ENCODE measurements at places on chromosomes 1 and 21. TPM values are rescaled to one million over a fixed set of nuclear protein-coding genes. Genes with fewer than 3 reads are reported as not detected.

The SPRR3 gene
- total RNA-seq: 1.6 TPM

- no peak for DNase-seq
Measured at GRCh38 chr1:197444755-197445154, 176.7 kb downstream of the CRB1 start.

GRCh38 chr1:154937988-154938386 lies 1.5 kb upstream of the PMVK start:
- no peak for DNase-seq

GRCh38 chr1:185670187-185670627 lies 64.0 kb upstream of the HMCN1 start:
- DNase-seq: no peak

DNA sequence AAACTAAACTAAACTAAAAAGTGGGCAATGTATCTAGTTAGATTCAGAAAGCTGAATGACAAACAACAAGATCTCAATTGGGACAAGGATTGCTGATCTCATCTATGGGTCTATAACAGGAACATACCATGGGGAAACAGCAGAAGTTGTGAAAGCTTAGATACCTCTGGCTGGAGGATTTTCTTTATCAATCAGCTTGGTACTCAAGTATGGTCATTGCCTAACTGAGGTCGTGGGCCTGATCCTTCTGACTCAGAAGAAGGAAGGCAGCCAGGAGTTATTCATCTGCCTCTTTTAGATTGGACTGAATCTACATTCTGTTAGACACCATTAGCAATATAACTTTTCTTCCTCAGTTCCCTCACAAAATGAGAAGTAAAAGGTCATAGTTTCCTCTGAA lies 39.7 kb downstream of the DNTTIP2 start:
- no peak for DNase-seq

DNA sequence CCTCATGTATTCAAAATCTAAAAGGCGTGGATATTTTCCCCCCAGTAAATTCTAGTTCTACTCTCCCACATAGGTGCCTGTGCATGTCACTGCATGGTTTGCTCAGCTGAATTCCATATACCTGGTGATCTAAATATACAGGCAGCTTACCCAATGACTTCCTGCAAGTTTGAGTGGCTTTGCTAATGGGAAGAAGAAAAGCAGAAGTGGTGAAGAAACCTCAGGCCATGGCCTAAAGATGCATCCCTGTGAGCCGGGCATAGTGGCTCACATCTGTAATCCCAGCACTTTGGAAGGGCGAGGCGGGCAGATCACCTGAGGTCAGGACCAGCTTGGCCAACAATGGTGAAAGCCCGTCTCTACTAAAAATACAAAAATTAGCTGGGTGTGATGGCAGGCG lies 11.5 kb downstream of the SLC44A3 start:
- DNase-seq: no peak

DNA sequence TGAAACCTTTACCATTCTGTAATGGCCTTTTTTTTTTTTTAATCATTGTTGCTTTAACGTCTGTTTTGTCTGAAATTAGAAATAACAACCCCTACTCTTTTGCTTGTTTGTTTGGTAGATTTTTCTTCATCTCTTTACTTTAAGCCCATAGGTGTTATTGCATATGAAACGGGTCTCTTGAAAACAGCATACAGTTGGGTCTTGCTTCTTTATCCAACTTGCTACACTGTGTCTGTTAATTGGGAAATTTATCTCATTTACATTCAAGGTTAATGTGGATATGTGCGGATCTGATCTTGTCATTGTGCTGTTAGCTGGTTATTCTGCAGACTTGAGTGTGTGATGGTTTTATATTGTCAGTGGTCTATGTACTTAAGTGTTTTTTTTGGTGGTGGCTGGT lies 78.9 kb upstream of the COP1 start:
- no peak for DNase-seq

- no peak for DNase-seq
Measured at GRCh38 chr1:231972111-231972445, 345.5 kb downstream of the DISC1 start.

GRCh38 chr1:91916811-91917460 lies 31.0 kb upstream of the TGFBR3 start:
- DNase-seq: no peak

- DNase-seq: no peak
Measured at GRCh38 chr1:28905921-28906666, 8.3 kb upstream of the EPB41 start.

DNA sequence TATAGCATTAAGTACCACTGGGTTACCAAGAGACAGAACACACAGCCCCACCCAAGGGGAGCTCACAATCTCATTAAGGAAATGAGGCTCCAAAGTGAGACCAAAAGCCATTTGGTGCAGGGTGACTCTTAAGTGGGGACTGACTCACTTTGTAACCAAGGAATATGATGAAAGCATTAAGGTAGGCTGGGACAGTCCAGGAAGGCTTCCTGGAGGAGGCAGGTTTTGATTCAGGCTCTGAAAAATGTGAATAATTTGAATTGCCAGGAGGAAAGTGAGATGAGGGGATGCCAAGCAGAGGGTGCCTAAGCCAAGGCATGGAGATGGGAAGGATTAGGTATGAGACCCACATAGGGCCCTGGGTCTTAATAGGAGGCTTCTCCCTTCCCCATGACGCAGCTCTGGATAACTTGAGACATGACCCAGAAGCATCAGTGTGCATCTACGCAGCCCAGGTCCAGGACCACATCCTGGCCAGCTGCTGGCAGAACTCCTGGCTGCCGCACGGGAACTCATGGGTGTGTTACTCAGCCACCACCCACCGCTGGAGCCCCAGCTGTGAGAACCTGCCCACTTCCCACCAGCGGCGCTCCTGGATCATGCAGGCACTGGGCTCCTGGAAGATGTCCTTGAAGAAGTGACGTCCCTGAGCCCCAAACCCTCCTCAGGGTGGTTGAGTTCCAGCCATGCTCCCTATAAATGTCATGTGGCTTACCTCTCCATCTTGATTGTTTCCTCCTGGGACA lies 5.9 kb upstream of the TTC4 start:
- no peak for DNase-seq

GRCh38 chr1:222588135-222588534 lies 1.6 kb downstream of the TAF1A start:
- no peak for DNase-seq

DNA sequence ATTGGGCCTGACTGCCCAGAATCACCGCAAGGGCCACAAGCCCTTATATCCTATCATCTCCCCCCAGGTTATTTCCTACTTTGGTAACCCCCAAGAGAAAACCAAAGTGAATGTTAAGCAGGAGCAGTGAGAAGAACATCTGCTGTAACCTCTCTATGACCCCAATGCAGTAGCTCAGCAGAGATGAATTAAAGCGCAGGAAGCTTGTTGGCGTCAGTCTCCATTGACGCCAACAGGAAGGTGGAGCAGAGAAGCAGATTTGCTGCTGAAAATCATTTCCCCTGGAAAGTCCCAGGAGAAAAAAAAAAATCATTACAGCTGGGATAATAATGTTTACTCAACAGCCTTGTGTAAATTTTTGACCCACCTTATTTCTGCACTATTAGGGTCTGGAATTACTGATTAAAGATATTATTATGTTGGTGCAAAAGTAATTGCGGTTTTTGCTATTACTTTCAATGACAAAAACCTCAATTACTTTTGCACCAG lies 33.2 kb upstream of the FAM163A start:
- DNase-seq: no peak

- no peak for DNase-seq
Measured at GRCh38 chr1:209652121-209652735, at the start of gene LAMB3. Gene LAMB3 (minus strand): TSS chr1:209652425. CDS start chr1:209650944, 1,481 bp downstream.

All from occipital lobe (tissue), 3 donors.